ENCODE measurements at places on chromosomes 6 and 20.
A peak's percentile ranks its signal among the peaks of the same experiment; 100 is the strongest.

DNA sequence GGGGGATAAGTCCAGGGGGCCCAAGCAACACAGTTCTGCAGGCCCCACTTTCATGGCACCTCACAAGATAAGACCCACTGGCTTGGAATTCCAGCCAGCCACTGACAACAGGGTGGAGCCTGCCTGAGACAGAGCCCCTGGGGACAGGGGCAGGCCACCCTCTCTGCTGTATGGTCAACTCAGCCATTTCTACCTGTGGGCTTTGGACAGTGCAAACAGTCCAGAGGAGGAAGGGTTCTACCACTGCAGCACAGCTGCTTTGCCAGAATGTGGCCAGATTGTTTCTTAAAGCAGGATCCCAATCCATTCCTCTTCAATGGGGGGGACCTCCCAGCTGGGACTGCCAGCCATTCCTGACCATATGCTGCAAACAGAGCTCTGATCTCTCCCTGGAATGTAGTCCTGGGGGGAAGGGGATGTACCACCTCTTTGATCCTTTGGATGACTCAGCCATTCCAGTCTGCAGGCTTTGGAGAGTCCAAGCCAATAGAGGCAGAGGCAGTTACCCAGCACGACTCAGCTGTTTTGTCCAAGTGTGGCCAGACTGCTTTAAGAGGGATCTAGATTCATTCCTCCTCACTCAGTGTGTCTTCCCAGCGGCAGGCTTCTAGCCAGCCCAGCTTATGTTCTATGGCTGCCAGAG lies 842.2 kb downstream of the EPHA7 start:
- DNase-seq: no peak

GRCh38 chr6:100101644-100102043 lies 107.6 kb upstream of the MCHR2 start:
- no peak for DNase-seq

GRCh38 chr6:126531286-126531685 lies 191.4 kb downstream of the CENPW start:
- no peak for DNase-seq

DNA sequence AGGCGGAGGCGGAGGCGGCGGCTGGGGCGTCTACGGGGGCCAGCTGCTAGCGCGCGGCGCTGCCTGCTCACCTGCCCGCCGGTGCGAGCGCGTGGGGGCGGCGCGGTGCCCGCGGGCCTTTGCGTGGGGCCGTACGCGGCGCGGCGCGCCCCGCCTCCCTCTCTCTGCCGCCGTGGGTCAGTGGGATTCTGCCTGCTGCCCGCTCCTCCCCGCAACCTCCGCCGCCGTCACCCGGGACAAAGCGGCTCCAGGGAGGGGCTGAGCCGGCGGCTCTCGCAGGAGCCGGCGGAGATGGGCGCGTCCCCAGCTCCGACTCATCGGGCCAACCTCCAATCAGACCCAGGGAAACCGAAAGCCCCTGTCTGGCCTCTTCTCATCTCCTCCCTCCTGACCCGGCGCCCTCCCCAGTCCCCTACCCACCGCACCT lies at the start of gene RCAN2:
Gene RCAN2, minus strand, starts transcription at position 249 of the 427 bp plus-strand sequence.
- DNase-seq: no peak

- DNase-seq: no peak
Measured at GRCh38 chr6:149331871-149332270, 14.4 kb downstream of the TAB2 start.

DNA sequence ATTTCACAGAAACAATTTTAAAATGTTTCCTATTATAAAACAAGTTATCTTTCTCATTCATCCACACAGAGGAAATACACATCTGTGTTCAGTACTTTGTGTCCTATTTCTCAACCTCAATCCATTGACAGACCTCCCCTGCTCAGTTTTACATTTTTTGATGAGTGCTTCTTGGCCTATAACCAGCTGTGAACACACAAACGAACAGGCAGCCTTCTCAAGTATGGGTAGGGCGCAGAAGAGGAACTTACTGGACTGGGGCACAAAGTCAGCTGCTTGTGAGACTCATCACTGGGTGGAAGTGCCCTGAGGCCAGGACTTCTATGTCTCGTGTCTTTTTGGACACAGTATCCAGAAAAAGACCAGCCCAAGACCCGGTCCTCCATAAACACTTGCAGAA lies 2.8 kb downstream of the RPS6KA2 start:
- no peak for DNase-seq

DNA sequence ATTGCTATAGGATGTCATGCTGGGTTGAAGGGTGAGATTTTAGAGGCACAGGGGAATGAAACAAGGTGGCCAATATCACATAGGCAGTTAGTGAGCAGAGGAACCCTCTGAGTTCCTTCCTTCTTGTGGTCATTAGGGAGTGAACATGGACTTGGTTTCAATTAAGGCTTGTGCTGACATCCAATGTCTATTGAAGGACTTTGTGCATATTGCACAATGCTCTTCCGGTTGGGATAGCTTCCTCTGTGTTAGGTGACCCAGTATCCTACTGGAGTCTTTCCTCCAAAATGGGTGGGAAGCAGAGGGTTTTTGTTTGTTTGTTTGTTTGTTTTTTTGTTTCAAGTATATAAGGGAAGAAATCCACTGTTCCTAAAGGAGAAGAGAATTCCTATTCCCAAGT lies 98.5 kb downstream of the HDGFL1 start:
- no peak for DNase-seq

GRCh38 chr6:42618686-42619085 lies 54.9 kb downstream of the UBR2 start:
- no peak for DNase-seq

GRCh38 chr6:32167761-32168262 lies 3.4 kb downstream of the EGFL8 start:
- DNase-seq: no peak

- DNase-seq: no peak
Measured at GRCh38 chr6:36460916-36461315, 18.1 kb downstream of the KCTD20 start.

DNA sequence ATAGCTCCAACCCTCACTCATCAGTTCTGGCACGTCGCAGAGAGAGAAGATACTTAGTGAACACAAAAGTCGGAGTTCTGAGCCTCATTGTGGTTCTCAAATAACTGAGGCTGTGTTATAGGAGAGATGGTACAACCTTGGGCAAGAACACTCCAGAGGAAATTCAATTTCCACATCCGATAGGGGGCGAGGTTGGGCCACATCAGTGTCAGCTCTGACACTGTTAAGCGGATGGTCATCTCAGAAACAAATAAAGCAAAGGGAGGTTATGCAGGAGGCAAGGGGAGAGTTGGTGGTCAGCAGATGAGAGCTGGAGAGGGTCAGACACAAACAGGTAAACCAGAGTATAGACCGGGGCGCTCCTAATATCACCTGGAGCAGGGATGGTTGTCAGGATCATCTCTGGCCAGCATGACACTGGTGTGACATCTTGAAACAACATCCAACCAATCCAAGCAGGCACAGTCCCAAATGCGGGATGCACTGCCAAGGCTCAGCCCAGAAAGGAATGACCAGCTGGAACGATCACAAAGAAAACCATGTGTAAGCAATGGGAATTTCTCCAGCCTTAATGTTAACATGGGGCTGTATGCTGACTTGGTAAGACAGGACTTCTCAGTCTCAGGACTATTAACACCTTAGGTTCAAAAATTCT lies 331.8 kb downstream of the HACE1 start:
- DNase-seq: no peak

- DNase-seq: no peak
Measured at GRCh38 chr6:42783876-42784642, 2.2 kb downstream of the BICRAL start.

DNA sequence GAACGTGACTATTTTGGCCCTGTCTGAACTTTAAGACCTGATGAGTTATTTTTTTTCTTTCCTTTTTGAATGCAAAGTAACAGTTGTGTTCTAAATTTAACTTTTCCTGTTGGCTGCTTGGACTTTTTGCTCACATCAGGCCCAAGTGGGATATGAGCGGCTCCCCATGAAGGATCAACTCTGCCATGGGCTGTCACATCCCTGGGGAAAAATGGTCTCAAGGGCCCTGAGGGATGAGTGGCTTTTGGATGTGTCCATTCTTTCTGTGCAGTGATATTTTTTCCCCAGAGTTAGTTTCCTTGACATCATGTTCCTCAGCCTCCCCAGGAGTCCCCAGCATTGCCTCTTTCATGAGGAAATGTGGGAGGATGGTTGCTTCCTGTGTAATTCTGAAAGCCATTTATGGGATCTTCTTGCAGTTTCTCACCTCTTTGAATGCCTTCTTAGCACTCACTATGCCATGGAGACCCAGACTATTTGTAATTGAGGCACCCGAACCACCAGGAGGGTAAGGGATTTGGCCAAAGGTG lies 92.5 kb downstream of the SLC24A3 start:
- no peak for DNase-seq

DNA sequence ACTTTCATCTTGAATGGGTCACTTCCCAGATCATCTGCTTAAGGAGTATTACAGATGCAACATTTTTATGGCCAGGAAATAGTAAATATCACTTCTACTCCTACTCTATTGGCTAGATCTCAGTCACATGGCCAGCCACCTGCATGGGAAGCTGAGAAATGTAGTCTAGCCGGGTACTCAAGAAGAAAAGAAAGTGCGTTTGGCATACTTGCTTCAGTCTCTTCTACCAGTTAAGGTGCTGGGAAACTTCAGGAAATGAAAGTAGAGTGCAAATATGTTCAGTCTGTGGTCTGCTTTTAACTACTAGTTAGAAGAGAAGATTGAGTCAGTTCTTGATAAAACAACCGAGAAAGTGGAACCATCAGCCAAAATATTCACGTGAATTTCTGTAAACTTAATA lies 129.2 kb downstream of the PDSS2 start:
- DNase-seq: no peak

DNA sequence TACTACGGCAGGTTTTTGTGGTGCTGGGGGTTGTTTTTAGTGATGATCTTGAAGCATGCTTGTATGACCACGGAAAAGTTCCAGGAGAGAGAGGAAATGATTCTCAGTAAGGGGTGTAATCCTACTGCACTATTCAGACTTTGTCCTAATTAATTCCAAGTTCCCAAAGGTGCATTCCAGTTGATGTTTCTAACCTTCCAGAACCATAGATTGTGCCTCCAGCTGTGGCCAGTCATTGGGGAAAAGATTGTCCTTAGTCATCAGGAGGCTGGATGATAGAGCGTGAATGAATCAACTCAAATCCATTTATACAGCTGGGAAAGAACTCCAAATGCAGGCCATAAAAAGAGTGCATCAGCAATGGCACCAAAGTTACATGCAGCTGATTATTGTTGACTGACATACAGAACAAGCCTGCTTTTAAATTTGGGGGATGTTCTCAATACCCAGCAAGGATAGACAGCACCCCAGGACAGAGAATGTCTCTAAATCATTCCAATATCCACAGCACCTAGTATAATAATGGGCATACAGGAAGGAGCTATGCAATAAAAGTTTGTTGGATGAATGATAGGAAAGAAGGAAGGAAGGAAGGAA lies 27.8 kb upstream of the PKHD1 start:
- no peak for DNase-seq

DNA sequence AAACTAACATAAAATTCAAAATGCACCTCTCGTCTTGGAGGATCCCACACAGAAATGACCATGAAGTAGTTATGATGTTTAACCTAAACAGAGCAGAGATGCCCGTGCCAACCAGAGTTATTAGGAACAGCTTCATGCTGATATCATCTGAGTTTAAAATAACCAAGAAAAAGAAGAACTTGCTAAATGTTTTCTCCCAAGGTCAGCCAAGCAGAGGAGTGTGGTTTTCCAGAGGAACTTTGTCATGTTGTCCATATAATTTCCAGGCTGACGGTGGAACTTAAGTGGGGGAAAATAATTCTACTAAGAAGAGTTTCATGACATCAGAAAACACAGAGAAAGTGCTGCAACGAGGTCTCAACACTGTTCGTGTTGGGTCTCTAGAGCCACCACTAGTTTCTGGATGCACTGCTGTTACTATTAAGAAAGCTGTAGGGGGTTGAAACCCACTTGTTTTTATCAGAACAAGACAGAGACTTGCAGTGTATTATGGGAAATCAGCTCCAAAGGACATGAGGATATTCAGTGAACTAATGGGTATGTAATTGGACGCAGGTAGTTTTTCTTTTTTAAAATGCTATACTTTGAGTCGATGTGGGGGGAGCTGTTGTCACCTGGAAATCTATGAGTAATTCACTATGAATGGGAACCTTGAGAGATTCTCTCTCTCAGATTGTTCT lies 5.2 kb downstream of the AGPAT4 start:
- DNase-seq: no peak

GRCh38 chr6:87180105-87180728 lies 24.9 kb downstream of the ZNF292 start:
- no peak for DNase-seq

GRCh38 chr6:15533379-15534026 lies 129.3 kb downstream of the DTNBP1 start:
- DNase-seq: no peak

DNA sequence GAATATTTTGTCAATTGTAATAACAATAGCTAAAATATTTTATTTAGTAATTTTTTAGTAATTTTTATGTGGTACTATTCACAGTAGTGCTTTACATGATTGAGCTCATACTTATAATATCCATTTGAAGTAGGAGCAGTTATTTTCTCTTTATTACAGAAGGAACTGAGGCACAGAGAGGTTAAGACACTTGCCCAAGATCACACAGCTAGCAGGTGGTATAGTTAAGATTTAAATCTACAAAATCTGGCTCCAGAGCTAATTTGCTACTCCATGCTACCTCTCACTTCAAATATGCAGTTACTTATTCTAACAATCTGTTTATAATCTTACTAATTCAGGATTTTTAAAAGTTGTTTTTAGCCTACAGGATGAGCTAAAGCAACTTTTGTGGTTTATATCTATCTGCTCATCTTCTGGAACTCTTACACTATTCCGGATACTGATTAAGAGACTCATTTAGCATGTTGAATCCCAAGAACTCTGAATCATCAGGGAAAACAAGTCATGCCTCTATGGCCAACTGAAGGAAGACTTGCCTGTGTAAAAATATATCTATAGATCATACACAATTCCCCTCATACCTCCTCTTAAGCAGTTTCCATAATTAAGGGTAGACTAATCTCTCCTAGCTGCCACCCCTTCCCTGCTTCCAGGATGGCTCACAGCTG lies 324.2 kb downstream of the UBE3D start:
- no peak for DNase-seq

DNA sequence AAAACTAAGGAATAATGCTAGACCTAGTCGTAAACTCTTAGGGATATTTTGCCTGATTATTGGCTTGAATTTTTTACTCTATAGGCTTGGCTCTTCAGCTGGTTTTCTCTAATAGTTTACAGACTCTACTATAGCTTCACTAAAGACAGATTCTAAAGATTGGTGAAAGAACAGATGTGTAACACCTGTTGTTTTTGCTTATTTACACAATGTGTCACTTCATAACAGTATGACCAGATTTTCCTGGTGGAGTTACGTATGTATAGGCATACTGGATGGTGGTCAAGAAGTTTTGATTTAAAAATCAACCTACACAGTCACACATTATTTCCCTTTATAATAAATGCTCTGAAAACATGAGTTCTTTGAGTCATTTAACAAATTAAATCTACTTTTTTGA lies 4.8 kb downstream of the COL19A1 start:
- no peak for DNase-seq

- peak; percentile 53 for DNase-seq
Measured at GRCh38 chr6:33344701-33345697, 27.5 kb upstream of the ZBTB22 start.

DNA sequence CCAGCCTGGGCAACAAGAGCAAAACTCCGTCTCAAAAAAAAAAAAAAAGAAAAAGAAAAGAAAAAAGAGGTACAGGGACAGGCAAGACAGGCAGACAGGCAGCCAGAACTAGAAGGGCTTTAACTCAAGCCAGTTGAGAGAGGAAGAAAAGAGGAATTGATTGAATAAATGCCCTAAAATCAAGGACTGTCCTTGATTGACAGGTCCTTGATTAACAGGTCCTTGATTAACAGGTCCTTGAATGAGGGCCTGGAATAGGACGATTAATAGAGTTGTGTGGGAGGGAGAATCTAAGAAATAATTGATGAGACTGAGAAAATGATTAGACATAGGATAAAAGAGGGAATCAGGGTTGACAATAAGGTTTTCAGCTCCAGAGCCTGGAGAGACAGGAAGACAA lies 36.1 kb downstream of the ZC2HC1B start:
- no peak for DNase-seq
